NCI-H460 (cell line): ENCODE measurements at places on chromosomes 16 and 17.

- no peak for DNase-seq
Observed at GRCh38 chr17:29582772-29583171, 6.7 kb downstream of the GIT1 start.

GRCh38 chr17:38608648-38609047, 2.9 kb upstream of the SRCIN1 start:
- DNase-seq = no peak

GRCh38 chr16:75181630-75182029, 25.3 kb downstream of the CTRB2 start:
- DNase-seq = no peak

GRCh38 chr17:58338841-58339754, 10.5 kb upstream of the TSPOAP1 start:
- DNase-seq = no peak

GRCh38 chr16:50395763-50396710, 27.2 kb upstream of the BRD7 start:
- no peak for DNase-seq
